ENCODE measurements at places on chromosomes 3 and 15.

DNA sequence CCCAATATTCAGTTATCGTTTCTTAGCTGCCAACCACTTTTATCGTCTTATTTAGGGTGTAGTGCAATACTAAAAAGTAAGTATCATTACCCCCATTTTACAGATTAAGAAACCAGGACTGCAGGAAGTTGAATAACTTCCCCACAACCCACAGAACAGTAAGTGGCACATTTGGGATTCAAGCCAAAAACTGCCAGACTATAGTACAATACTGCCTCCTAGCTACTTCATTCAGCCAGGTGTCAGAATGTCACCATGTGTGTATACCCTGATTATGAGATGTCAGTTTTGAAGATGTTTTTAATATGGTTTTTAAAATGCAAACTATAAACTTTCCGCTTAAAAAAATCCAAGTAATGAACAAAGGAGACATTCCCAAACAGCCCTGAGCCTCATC, 74.2 kb upstream of the PROK2 start:
- no peak for DNase-seq

DNA sequence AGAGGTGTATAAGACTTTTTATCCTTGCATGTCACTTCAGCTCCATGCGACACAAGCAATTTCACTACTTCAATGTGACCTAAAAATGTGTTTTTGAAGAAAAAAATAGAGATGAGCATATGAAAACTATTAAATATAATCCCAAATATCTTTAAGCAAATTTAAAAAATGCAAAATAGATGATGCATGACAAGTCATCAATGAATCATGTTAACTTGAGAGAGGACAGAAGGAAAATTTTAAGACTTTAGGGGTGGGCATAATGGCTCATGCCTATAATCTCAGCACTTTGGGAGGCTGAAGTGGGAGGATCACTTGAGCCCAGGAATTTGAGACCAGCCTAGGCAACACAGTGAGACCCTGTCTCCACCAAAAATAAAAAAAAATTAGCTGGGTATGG, 73.3 kb downstream of the ANKRD28 start:
- DNase-seq: no peak

- DNase-seq: no peak
Observed at GRCh38 chr3:17552351-17552750, 190.1 kb downstream of the TBC1D5 start.

DNA sequence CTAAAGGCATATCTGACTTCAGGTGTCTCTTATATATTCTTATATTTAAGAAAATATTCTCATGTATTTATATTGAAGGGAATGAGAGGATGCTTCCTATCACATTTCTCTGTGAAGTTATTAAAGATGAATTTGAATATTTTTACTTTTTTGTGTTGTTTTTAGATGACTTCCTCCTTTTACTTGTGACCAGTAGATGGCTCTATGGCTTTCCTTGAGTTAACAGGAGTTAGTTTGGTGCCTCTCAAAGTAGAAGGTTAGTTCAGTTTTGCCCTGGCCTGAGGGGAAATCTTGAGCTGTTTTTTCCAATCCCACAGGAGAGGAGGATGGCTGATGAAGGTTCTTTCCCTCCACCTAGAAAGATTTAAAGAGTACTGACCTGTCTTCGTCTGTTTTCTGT, 80.7 kb downstream of the SQOR start:
- no peak for DNase-seq

DNA sequence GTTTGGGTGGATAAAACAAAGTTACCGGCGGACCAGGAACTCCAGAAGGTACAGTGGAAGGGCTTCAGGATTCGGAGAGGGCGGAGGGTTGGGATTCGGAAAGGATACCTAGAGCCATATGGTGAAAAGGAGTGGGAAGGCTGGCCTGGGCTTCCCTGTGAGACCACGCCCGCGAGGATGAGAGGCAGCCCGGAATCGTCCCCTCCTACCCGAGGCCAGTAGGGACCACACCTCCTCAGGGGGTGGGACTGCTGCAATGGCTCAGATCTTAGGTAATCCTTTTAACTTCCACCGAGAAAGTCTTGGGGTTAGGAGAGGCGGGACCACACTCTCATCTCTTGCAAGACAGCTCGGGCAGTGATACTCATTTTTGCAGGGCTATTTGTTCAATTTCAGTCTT, 511.3 kb downstream of the OCA2 start:
- no peak for DNase-seq

GRCh38 chr3:171974986-171975837, 64.2 kb upstream of the FNDC3B start:
- no peak for DNase-seq

GRCh38 chr15:52422001-52422400, 106.7 kb downstream of the MYO5A start:
- no peak for DNase-seq

GRCh38 chr3:4674216-4674615, 181.1 kb downstream of the ITPR1 start:
- no peak for DNase-seq

GRCh38 chr15:95718441-95718840, 612.1 kb upstream of the NR2F2 start:
- DNase-seq: no peak
